ENCODE measurements at places on chromosomes 5 and 9. TPM values are rescaled to one million over a fixed set of nuclear protein-coding genes. Genes with fewer than 3 reads are reported as not detected.

Gene MRPL22
- 21.1 TPM for total RNA-seq

Gene KIF27
- 2.7 TPM for total RNA-seq

Gene UGT3A2
- not detected for total RNA-seq

Gene KCNV2
- total RNA-seq, result not detected

Gene ADAMTS19
- under 0.01 TPM for total RNA-seq

Gene PALM2AKAP2
- 1.9 TPM for total RNA-seq

Gene ADCY2
- total RNA-seq, result not detected

Gene GCNT1
- total RNA-seq, result 14.7 TPM

Gene DBH
- not detected for total RNA-seq

Gene HTR1A
- total RNA-seq, result not detected

Gene CCDC187
- under 0.01 TPM for total RNA-seq

Gene CDKN2A
- total RNA-seq, result 28.2 TPM

Gene SLC35D2
- total RNA-seq, result 13.1 TPM

Gene ARAP3
- total RNA-seq, result 2.8 TPM

Gene TPPP
- total RNA-seq, result under 0.01 TPM

Gene HBEGF
- total RNA-seq, result 0.47 TPM

Gene FANCC
- 3.9 TPM for total RNA-seq

Gene DMRTA1
- 0.47 TPM for total RNA-seq

Gene SKP2
- total RNA-seq, result 15.0 TPM

Gene CCL27
- not detected for total RNA-seq

Gene DRD1
- total RNA-seq, result not detected

Gene PURA
- 18.4 TPM for total RNA-seq

Gene RNF183
- total RNA-seq, result not detected

Gene NR4A3
- 0.32 TPM for total RNA-seq

Gene KIF20A
- total RNA-seq, result 4.0 TPM

Gene OR2Y1
- not detected for total RNA-seq

Gene CTSV
- 0.16 TPM for total RNA-seq

Gene ECSCR
- not detected for total RNA-seq

Gene CYSRT1
- total RNA-seq, result 0.17 TPM

Gene SPEF2
- total RNA-seq, result 1.2 TPM

Gene FST
- total RNA-seq, result 29.1 TPM

Gene LCP2
- total RNA-seq, result not detected

Gene PCDHGA10
- total RNA-seq, result 2.3 TPM

Gene SPATA31C1
- not detected for total RNA-seq

Gene PIP5KL1
- 3.5 TPM for total RNA-seq

Data from bronchial smooth muscle cell (primary cell).